Right ventricle myocardium inferior (tissue), 1 donor: ENCODE measurements at places on chromosomes 6 and 20. TPM values are rescaled to one million over a fixed set of nuclear protein-coding genes. Genes with fewer than 3 reads are reported as not detected.

Gene ZGPAT
- 15.1 TPM for total RNA-seq

Gene FAM83D
- total RNA-seq: 0.49 TPM

Gene ZNF334
- 0.57 TPM for total RNA-seq

Gene RSPH9
- 0.11 TPM for total RNA-seq

Gene ABHD16B
- total RNA-seq: not detected

Gene SLC35D3
- not detected for total RNA-seq

DNA sequence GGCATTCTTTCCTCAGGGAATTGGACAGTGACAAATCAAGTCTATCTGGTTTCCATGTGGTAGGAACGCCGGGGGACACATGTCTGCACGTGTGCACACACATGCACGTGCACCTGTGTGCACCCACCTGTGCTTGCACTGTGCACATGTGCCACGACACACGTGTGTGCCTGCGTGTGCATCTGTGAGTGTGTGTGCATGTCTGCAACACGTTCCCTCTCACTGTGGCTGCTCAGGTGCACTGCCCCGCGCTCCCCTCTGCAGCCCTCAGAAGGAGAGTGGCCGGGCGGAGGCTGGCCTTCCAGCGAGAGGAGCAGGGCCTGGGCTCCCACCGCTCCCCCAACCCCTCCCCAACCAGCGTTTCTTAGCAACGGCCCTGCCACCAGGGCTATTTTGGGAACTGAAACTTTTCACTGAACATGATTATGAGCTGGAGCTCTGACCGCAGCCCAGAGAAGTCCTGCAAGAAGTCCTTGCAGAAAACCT, 147.8 kb downstream of the PHACTR3 start:
- DNase-seq: peak; percentile 86

GRCh38 chr20:46673394-46674252, 15.6 kb downstream of the TP53RK start:
- DNase-seq: no peak

DNA sequence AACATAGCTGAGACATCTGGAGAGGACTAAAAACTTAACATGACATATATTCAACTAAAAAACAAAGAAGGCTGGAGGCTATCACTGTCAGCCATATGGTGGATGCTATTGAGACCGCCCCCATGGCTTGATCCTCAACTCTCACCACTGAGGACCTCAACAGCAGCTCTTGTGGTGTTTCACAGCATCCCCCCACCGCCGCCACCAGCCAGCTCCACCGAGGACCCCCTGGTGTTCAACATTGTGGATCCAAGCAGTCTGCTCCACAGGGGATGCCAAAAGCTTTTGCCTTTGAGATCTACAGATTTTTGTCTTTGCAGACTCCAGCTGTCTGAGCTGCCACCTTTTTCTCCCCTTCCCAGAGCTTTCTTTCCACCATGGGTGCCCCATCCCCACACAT, 64.6 kb downstream of the NUS1 start:
- DNase-seq: no peak

- DNase-seq: peak; percentile 68
These were observed 3.2 kb downstream of the SLC17A9 start for GRCh38 chr20:62955519-62956386.

DNA sequence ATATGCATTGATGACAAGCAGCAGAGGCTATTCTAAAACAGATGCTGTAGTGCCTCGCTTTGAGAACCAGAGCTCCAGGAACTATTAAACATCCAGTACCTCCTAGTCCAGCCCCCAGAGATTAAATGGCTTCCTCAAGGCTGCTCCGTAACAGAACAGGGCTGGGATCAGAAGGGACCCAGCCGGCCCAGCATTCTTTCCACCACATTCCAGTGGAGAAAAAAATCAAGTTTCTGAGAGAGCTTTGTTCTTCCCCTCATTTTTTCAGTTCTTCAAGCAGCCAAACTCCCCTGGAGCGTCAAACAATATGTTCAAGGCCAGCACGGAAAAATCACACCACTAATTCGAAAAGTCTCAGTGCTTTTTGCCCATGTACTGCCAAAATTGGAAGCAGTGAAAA, 5.8 kb upstream of the STMND1 start:
- no peak for DNase-seq

DNA sequence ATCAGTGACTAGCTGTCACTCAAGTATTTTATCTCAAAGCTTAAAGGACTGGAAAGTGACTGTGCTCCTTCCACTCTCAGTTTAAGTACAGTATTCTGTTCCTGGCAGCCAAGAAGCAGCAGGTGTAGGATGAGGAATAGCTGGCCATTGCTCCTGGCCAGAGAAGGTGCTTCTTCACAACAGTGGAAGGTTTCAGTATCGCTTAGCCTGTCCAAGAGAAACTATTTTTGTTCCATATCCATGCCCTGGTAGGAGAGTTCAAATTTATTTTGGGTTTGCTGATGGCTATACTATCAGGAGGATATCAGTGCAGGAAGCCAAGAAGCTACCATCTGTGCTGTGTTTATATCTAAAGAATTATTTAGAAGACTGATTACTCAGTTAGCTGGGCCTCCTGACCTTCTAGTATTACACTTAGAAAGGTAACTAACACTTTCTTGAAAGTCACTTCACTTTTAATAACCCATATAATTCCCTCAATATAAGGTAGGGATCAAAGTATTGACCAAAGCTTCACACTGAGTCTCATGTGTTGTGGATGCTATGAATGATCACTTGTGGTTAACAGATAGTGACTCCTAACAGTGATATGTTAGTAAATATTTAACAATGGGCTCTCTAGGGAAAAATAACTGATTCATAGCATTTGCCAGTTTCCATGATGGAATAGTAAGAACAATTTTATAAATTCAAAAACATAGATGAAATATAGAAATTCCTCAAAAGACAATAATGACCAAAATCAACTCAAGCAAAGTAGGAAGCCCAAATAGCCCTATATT, 99.9 kb downstream of the AIG1 start:
- no peak for DNase-seq

DNA sequence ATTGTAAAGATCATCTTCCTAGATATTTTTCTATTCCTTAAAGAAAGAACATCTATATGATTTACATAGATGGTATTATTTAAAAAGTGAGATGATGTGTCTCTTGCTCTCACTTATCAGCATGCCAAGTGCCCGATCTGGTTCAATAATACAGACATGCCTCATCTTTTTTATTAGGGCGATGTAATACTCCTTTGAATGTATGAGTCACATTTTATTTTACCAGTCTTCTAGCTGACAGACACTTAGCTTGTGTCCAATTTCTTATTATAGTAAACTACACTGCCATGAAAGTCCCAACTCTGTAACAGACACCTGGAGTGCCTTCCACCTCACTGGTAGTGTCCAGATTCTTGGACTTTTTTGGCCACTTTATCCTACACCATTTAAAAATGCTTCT, 586.6 kb upstream of the BTBD3 start:
- no peak for DNase-seq

GRCh38 chr20:1994627-1995026, 769 bp upstream of the PDYN start:
- no peak for DNase-seq

GRCh38 chr20:52004715-52005114, 186.9 kb downstream of the ZFP64 start:
- no peak for DNase-seq

DNA sequence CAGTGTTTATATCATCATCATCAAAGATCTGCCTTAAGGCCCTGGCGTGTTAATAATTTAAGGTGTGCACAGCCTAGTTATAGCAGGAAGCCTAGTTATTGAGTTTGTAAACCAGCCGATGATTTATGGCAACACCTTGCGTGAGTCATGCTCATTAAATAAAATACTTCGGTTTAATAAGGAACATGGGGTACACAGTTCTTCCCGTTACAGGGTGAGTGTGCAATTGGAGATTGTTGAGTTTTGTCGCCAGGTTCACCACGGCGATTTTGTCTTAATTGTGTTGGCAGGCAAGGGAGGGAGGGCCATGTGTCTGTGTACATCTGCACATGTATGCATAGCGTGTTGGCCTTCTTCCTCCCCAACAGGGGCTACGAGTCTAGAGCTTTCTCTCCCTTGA, 104.0 kb downstream of the TFAP2A start:
- DNase-seq: no peak

DNA sequence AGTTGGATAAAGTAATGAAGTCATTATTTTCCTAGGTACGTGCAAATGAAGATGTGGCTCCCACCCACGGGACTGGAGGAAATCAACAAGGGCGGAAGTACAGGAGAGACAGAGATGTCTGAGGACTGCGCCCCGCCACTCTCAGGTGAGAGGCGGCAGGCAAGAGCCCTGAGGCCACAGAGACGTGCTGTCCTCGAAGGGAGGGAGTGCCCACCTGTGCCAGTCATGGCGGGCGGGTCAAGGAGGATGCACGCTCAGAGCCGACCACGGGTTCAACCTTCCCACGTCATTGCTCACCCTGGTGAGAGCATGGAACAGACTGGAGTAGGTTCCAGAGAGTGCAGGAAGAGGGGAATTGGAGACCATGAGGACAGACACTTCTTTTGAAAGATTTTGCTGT, 12.7 kb downstream of the CST8 start:
- no peak for DNase-seq

- no peak for DNase-seq
These were observed 23.8 kb upstream of the SYNDIG1 start for GRCh38 chr20:24445510-24446170.

- DNase-seq: no peak
These were observed 31.1 kb downstream of the CEBPB start for GRCh38 chr20:50221501-50222308.

- no peak for DNase-seq
These were observed 53.5 kb upstream of the DEK start for GRCh38 chr6:18317850-18318249.

DNA sequence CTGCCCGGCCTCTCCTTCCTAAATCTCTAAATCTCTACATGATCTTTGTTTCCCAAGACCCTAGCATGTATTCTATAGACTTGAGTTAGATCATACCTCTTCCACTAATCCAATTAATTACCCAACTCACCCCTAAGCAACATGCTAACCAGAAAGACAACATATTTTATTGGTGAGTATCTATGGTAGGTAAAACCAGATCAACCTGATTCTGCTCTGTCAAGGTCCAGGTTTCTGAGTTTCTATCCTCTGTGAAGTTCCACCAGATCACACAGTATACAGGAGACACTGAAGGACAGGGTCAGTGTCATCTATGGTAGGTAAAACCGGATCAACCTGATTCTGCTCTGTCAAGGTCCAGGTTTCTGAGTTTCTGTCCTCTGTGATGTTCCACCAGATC, 363.2 kb upstream of the MARCKS start:
- no peak for DNase-seq

GRCh38 chr20:35271904-35272303, 6.0 kb downstream of the MMP24OS start:
- no peak for DNase-seq

GRCh38 chr6:53623497-53623896, 42.1 kb downstream of the KLHL31 start:
- no peak for DNase-seq

DNA sequence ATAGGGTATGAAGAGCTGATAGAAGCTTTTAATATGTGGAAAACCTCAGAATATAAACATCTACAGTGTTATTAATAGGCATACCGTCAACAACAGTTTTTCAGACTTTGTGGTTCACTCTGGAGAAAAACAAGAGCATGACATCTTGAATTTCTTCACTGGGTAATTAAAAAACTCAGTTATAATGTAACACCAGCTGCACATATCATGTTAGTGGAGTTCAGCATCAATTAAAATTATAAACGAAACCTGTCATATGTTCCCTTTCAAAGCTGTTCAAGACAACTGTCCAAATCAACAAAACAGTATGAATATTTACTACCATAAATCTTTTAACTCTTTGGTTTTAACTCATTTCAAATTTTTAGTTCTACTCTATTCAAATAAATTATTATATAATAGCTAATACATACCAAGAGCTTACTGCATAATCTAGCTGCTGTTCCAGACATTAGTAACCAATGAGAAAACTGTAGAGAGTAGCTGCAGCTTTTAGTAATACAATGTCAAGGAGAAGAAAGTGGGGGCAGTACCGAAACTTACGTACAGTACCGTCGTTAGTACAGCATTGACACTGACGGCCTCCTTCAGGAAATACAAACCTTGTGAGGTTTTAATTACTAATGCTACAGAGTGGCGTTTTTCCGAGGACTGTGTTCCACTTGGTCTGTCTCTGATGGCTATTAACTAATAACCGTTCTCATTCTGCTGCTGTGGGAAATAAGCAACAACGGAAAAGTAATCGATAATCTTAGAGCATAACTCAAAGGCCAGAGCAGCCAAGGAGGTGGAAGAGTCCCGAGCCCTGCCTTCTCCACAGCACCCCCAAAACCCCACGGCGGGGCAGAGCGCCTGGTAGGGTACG, 532 bp upstream of the PM20D2 start:
- DNase-seq: no peak

DNA sequence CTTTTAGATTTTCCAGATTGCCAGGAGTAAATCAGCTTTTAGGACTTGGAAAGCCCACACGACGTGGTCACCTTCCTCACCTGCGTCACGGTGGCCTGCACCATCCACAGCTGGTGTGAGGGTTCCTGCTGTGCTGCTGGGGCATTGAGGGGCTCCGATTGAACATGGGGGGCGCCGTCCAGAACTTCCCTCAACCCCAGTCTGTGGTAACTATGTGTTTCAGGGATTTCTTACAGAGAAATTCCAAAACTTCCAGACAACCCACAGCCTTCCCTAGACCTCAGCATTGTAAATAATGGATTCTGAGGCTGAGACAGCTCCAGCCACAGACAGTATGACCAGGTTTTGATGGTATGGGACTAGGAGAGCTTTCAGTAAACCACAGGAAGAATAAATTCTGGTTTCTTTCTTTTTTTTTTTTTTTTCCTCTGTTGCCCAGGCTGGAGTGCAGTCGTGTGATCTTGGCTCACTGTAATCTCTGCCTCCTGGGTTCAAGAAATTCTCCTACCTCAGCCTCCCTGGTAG, 46.7 kb upstream of the IRF4 start:
- DNase-seq: peak; percentile 28

- no peak for DNase-seq
These were observed 60.6 kb upstream of the CHD6 start for GRCh38 chr20:41678799-41679198.

- DNase-seq: no peak
These were observed 134.5 kb downstream of the JARID2 start for GRCh38 chr6:15380351-15380750.

GRCh38 chr6:166782520-166782919, 155.5 kb upstream of the RPS6KA2 start:
- no peak for DNase-seq

DNA sequence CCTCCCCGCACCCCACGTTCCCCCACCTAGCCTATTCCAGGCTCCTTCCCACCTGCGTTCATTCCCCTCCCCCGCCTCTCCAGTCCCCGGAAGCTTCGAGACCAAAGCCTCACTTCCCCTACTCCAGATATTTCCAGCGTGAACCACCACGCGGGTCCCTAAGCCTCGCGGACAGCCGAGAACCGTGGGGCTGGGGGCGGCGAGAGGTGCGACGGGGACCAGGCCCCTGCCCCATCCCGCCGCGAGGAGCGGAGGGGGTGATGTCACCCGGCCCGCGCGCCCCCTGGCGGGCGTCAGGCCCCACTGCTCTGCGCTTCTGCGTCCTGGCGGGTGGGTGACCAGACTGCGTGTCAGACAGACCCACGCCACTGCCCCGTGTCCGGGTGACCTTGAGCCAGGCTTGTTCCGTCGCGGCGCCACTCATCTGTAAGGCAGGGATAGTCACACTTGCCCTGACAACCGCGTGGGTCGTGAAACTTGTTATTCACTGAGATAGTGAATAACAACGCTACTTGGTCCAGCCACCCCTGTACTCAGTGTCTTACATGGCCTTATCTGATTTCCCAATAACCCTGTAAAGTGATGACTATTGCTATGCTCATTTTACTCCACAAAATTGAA, 9.0 kb upstream of the HSP90AB1 start:
- peak; percentile 93 for DNase-seq
